ENCODE measurements at places on chromosomes 16 and 17.

GRCh38 chr16:1069154-1069553, 3.4 kb upstream of the SSTR5 start:
- DNase-seq = no peak

GRCh38 chr16:64159976-64160375, 961.9 kb downstream of the CDH11 start:
- DNase-seq = no peak

- DNase-seq = no peak
Observed at GRCh38 chr16:49280841-49281371, 732 bp downstream of the CBLN1 start.

GRCh38 chr17:79339321-79339720, 264.7 kb downstream of the ENGASE start:
- DNase-seq = no peak

DNA sequence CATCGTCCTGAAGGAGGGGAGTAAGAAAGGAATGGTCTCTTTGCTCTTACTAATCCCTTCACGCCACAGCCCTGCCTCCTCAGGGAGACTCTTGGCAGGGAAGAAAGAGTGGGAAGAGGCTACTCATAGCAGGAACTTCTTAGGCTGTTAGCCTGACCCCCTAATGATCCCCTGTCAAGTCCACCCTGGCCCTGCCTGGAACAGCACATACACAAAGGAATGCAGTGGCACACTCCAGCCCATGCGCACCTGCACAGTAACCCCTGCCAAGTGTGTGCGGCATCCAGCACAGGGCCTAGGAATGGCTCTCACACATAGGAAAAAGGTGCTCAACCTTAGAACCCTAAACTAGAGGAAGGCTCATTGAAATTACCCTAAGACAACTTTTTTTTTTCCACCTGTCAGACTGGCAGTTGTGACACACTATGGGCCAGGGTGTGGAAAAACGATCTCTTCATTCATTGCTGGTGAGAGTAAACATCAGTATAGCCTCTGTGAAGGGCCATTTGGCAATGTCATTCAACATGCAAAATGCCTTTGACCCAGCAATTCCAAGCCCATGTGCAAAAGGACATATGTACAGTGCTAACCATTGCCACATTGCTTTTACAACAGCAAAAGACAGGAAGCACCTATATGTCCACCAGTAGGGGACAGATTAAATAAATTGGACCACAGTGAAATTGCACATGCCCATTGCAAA, 50.1 kb downstream of the PIMREG start:
- DNase-seq = no peak

DNA sequence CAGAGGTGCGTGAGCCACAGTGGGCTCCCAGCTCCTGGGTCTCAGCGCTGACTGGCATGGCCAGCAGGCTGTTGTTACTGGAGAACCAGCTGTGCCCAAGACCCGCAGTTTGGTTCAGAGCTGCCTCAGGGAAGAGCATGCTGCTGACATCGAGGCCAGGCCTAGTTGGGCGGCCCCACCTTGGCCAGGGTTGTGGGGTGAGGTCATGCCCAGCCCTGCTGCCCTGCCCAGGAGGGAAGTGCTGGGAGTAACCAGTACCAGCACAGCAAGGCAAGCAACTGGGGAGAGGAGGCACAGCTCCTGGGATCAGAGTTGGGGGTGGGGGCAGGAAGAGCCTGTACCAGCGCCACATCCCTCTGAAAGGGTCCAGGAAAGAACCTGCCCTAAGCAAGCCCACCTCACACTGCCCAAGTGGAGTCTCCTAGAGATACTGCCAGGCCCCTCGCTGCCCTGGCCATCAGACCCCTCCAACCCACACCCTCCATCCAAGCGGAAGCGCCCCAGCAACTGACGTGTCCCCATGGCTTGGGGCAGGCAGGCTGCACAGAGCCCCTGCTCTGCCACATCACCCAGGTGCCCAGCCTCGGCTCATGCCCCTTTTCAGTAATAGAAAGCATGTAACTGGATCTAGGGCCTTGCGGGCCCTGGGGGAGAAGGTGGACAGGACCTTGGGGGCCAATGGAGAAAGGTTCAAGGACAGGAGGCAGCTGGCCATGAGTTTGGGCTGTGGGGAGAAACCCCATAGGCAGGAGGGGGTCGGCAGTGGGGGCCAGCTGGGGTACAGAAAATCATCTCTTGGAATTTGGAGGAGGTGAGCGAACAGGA, 990 bp downstream of the DOK4 start:
- DNase-seq = no peak

- DNase-seq = no peak
Observed at GRCh38 chr17:9370467-9370866, 205.2 kb downstream of the STX8 start.

All from stimulated activated CD8-positive, alpha-beta memory T cell treated with anti-CD3 and anti-CD28 coated beads, Interleukin-2, amount 100 ng/mL, for 1 hour (primary cell).